Activated CD4-positive, alpha-beta T cell treated with anti-CD3 and anti-CD28 coated beads, Interleukin-2, amount 10 ng/mL, durations not matched to agents 7 days and 5 days (primary cell): ENCODE measurements at places on chromosomes 5 and 9. TPM values are rescaled to one million over a fixed set of nuclear protein-coding genes. Genes with fewer than 3 reads are reported as not detected.

GRCh38 chr5:95620870-95621838 is 1.3 kb downstream of the GPR150 start:
- DNase-seq: peak; percentile 34

GRCh38 chr5:67003685-67003934 is 193.0 kb downstream of the CD180 start:
- DNase-seq: no peak

DNA sequence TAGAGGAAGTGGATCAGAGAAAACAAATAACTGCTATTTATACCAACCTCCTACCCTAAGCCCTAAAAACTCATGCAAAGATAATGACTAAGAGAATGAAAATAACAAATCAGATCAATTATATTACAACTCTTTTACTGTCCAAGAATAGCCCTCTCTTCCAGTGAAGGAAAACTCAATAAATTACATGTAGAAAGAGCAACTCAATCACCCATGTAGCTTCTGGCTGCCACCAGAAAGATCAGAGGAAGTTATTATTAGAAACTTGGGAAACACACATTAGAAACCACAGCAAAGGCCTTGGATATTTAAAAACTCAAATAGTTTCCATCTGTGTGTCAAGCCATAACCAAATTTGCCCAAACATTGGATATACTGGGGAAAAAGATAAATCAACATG is 134.0 kb upstream of the TARS1 start:
- no peak for DNase-seq

DNA sequence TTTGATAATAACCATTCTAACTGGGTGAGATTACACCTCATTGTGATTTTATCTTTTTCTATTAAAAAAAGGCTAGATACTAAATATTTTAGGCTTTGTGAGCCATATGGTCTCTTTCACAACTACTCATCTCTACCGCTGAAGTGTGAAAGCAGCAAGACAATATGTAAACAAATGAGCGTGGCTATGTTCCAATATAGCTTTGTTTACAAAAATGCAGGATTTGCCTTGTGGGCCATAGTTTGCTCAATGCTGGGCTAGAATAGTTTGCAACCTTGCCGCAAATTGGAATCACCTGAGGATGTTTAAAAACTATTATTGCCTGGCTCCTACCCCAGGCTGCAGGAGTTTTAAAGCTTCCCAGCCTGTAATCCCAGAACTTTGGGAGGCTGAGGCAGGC is 10.2 kb upstream of the GPR150 start:
- no peak for DNase-seq

Gene YTHDC2
- 24.9 TPM for total RNA-seq

DNA sequence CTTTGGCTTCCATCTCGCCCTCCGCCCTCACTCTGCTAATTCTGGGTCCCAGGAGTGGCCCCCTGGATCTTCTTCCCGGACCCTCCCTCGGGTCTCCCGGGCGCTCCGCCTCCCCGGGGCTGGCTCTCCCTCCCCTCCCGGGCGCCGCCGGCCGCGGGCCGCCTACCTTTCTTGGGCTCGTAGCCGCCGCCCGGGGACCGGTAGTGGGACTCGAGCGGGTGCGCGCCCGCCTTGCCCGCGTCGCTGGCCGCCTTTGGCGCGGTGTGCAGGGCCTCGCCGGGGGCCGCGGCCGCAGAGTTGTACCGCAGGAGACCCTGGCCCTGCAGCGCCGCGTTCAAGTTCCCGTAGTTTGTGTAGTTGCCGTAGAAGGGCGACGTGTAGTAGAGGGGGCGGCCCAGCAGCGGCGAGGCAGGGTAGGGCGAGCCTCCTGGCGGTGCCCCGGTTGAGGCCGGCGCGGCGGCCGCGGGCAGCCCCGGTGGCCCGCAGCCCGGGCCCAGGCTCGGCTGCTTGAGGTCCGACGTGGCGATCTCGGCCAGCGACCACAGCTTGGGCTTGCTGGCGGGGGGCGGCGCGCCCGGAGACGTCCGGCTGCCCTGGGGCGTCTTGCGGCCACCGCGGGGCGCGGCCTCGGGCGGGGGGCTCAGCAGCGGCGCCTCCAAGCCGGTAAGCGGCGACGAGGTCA is 3.2 kb downstream of the IRX2 start:
- DNase-seq: no peak

Gene PCDHGA12
- not detected for total RNA-seq

DNA sequence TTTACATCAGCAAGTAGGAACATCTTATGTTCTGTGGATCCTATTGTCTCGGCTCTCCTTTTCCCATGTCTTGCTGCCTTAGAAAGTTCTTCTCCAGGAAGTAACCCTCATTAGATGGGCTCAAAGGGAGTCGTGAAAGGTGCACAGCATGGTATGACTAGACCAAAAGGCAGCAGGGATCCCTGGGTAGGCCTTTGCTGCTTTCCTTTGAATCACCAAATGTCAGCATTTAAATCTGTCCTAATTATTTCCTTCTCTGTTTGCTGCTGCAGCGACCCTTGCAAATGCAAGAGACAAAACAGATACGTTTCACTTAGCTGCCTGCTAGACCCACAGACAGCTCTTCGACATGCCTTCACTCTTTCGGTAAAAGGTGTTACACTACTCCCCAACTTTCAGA is 218.4 kb downstream of the ACTL7B start:
- DNase-seq: no peak

DNA sequence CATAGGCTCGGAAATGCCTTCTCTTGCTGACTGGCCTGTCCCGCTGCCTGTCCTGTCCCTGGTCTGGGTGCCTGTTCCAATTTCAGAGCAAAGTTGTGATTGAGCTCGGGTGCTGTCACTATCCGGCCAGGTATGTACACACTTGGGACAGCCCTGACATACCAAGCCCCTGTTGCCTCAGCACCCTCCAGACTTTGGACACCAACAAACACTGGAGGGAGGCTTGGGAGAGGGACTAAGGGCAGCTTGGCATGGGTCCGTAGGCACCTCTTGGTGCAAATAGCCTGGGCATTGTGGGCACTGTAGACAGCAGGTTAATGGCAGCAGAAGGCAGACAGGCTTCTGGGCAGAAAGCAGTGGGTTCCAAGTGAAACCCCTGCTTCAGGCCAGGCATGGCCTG is 86.3 kb upstream of the SEMA6A start:
- no peak for DNase-seq

GRCh38 chr9:79757881-79758669 is 186.3 kb downstream of the TLE4 start:
- no peak for DNase-seq

DNA sequence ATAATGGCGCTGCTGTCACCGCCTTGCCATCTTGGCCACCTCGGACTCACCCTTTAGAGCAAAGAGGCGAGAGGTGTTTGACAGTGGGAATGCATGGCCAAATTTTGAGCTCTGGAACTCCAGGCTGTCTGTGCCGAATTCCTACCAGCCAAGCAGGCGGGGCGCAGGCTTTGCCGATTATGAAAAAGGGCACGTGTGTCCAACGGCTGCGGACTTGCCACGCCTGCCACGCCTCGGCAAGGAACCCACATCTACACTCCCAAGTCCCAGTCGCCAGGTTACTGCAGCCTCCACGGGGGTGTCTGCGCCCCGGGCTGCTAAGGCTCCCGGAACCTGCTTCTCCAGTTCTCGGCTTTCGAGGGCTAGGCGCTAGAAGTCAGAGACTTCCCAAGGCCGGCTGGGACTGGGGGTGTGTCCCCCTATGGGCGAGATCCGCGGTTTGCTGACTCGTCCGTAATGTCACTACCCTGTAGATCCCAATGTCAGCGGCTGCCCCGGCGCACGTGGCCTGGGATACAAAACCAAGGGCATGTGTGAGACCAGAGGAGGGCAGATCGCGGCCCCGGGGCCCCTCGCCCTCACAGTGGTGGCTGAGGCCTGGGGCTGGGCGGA is 2.8 kb downstream of the NPR3 start:
- no peak for DNase-seq

Gene TAF1L
- total RNA-seq: not detected

- DNase-seq: no peak
These were observed 612.1 kb upstream of the CDH6 start for GRCh38 chr5:30581198-30581935.

Gene SLC36A2
- not detected for total RNA-seq

GRCh38 chr9:70081120-70081495 is 37.5 kb downstream of the MAMDC2 start:
- no peak for DNase-seq

Gene RNF183
- total RNA-seq: not detected

GRCh38 chr9:91320299-91320698 is 41.4 kb downstream of the AUH start:
- DNase-seq: no peak

Gene SPINK5
- total RNA-seq: not detected

Gene C5orf34
- total RNA-seq: 11.0 TPM

Gene NUTM2F
- total RNA-seq: not detected

Gene SLCO6A1
- not detected for total RNA-seq

DNA sequence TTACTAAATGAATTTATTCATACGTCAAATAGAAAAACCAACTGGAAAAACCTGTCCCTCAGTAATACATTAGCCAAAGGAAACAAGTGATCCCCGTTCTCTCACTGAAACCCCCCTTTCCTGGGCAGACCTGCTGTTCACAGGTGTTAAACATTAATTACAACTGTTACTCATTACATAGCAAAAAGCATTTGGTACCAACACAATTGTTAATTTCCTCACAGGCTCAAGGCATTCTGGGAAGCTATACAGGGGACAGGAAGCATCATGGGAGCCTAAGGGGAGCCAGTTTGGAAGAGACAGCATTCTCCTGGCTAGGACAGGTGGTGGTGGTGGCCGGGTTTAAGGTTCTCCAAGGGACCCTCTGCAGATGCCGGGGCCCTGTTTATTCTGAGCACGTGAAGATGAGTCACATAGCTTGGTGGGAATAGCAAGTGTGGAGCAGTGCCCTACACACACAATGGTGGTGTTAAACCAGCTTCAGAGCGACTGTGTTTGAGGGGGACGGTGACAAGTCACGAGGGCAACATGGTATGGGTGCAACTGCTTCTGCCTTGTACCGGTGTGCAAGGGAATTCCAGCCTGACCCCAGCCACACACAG is 62.6 kb upstream of the SLC25A51 start:
- no peak for DNase-seq

DNA sequence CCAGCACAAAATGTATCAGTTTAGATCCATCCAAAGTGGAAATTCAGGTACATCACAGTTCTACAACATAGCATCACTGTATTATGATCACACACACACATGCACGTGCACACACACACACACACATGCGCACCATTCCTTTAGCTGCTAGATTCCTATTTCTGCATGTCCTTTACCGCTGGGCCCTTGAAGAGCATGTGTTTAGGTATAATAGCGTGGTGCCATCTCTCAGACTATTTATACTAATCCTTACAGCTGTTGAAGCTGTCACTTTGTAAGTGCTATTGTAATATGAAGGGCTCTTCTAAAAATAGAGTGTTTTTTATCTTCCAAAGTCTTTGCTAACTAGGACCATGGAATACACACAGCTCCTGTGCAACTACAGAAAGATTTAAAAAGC is 308.8 kb upstream of the TRPC7 start:
- no peak for DNase-seq

Gene RELL2
- 25.1 TPM for total RNA-seq
